ENCODE measurements at places on chromosomes 5 and 9. TPM values are rescaled to one million over a fixed set of nuclear protein-coding genes. Genes with fewer than 3 reads are reported as not detected.

GRCh38 chr5:10102706-10103497, 146.8 kb downstream of the ATPSCKMT start:
- H3K27ac ChIP-seq = no peak overlapping the region
- H3K27me3 ChIP-seq = no peaks in the 10 kb centered on the region
- no peaks in the 10 kb centered on the region for H3K36me3 ChIP-seq
- H3K4me1 ChIP-seq = no peaks in the 10 kb centered on the region
- H3K4me3 ChIP-seq = no peak overlapping the region

DNA sequence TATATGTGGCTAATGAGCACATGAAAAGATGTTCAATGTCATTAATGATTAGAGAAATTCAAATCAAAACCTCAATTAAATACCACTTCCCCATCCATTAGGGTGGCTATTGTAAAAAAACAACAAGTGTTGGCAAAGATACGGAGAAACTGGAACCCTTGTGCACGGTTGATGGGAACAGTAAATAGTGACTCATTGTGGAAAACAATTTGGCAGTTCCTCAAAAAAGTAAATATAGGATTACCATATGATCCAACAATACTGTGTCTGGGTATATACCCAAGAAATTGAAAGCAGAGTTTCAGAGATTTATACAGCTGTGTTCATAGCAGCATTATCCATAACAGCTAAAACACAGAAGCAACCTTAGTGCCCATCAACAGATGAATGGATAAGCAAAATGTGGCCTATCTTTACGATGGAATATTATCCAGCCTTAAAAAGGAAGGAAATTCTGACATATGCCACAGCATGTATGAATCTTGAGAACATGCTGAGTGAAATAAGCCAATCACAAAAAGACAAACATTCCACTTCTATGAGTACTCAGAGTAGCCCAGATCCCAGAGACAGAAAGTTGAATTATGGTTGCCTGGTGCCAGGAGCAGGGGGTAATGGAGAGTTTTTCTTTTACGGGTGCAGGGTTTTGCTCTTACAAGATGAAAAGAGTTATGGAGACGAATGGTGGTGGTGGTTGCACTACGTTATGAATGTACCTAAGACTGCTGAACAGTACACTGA, 41.4 kb upstream of the LRRC14B start:
- H3K27ac ChIP-seq = no peak overlapping the region
- no peaks in the 10 kb centered on the region for H3K36me3 ChIP-seq
- no peak for DNase-seq
- H3K4me1 ChIP-seq = peaks cover 10% of the 10 kb centered on the region
- no peaks in the 10 kb centered on the region for H3K27me3 ChIP-seq

The CA9 gene
- not detected for total RNA-seq

The MIER3 gene
- total RNA-seq = 25.9 TPM

DNA sequence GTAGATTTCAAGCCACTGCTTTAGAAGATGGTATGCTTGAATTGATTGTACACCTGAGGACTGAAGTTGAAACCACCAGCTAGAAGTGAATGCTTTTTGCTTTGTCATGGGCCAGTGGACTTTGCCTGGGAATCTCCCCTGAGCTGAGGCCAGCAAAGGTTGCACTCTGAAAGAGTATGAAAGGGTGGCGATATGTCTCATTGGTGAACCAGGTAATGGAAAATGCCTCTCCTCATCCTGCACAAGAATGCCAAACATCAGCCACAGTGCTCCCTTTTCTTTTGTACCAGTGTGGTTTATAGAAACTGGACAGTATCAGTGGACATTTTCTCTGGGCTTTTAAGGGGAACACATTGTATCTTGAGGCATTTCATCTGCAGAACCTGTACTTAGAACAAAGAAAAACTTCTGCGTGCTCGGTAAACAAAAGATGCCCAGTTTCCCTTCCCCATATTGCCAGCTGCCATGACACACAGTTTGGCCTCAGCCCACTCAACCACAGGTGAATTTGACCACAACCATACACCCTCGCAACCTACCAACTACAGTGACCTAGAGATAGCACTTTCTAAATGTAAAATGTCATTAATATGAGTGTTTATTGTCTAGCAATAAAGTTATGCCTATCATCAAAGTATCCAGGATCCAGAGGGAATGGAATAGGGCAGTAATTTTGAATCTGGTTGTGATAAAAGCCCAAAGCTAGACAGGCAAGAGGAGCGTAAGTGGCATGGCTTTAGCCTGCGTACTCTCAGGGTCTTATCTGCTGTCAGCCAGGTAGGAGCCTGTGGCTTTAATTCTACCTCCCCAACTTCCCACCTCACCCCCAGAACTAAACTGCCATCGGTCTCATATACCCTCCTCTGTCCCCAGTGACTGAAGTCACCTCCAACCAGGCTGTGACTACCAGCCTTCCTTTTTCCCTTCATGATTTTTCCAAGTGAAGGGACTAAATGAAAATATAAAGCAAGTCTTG, 79.5 kb upstream of the LHFPL2 start:
- no peak for DNase-seq
- H3K27me3 ChIP-seq = no peaks in the 10 kb centered on the region
- H3K4me1 ChIP-seq = no peaks in the 10 kb centered on the region
- H3K36me3 ChIP-seq = no peaks in the 10 kb centered on the region
- no peak overlapping the region for H3K27ac ChIP-seq

- no peak overlapping the region for H3K4me3 ChIP-seq
- no peaks in the 10 kb centered on the region for H3K36me3 ChIP-seq
- DNase-seq = no peak
- peaks cover 15% of the 10 kb centered on the region for H3K4me1 ChIP-seq
- no peak overlapping the region for H3K27ac ChIP-seq
- no peaks in the 10 kb centered on the region for H3K27me3 ChIP-seq
Observed at GRCh38 chr5:136055612-136056309, 27.0 kb downstream of the TGFBI start.

DNA sequence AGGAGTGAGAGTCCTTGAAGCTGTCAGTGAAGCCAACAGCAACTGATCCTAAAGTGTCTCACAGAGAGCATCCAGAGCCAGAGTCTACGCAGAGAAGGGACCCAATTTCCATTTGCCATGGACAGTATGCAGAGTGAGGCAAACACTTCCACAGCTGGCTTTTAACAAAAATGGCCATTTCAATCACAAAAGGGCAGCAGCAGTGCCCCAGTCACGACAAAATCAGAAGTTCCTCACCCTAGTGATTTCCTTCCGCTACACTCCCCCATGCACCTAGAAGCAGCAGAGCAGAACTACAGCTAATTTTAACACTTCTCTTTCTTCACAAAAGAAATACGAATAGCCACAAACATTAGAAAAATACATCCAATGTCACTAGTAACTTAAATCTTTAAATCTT, 27.9 kb downstream of the FBXW11 start:
- H3K27ac ChIP-seq = no peak overlapping the region
- H3K4me3 ChIP-seq = no peak overlapping the region
- peaks cover 13% of the 10 kb centered on the region for H3K4me1 ChIP-seq
- H3K27me3 ChIP-seq = no peaks in the 10 kb centered on the region

DNA sequence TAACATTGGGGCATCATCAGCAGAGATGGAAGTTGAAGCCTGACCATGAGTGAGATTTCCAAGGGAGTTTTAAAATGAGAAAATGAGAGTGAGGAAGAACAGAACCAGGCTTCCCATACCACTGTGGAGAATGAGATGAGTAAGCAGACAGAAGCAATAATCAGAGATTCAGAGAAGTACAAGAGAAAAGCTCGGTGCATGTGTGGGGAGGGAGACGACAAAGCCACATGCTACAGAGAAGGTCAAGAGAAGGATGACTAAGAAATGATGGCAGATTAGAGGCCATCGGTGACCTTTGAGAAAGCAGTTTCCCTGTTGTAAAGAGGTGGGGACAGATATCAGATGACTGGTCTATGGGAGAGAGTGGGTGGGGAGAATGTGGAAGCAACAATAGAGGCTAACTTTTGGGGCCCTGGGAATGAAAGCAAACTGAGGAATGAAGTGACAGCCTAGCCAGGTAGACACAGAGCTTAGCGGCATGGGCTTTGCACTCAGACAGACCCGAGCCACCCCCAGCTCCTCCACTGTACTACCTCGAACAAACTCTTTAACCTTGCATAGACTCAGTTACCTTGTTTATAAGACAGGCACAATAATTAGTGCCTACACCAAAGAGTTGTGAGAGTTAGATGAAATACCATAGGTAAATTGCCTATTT, 207.7 kb downstream of the PIK3R1 start:
- H3K4me1 ChIP-seq = peaks cover 45% of the 10 kb centered on the region
- no peak for DNase-seq
- H3K4me3 ChIP-seq = no peak overlapping the region
- no peak overlapping the region for H3K27ac ChIP-seq
- H3K27me3 ChIP-seq = no peaks in the 10 kb centered on the region

The FAT2 gene
- 117 TPM for total RNA-seq

The MSMP gene
- not detected for total RNA-seq

GRCh38 chr5:67160272-67160671, 36.3 kb downstream of the CD180 start:
- H3K27me3 ChIP-seq = no peaks in the 10 kb centered on the region
- H3K4me3 ChIP-seq = no peak overlapping the region
- peaks cover 7% of the 10 kb centered on the region for H3K4me1 ChIP-seq
- H3K27ac ChIP-seq = peak overlapping the region; percentile 18
- peaks cover 26% of the 10 kb centered on the region for H3K36me3 ChIP-seq

- H3K27ac ChIP-seq = no peak overlapping the region
- no peaks in the 10 kb centered on the region for H3K36me3 ChIP-seq
- DNase-seq = no peak
- no peaks in the 10 kb centered on the region for H3K4me1 ChIP-seq
- H3K27me3 ChIP-seq = no peaks in the 10 kb centered on the region
- H3K4me3 ChIP-seq = no peak overlapping the region
Observed at GRCh38 chr5:64331597-64332277, 166.1 kb downstream of the RNF180 start.

DNA sequence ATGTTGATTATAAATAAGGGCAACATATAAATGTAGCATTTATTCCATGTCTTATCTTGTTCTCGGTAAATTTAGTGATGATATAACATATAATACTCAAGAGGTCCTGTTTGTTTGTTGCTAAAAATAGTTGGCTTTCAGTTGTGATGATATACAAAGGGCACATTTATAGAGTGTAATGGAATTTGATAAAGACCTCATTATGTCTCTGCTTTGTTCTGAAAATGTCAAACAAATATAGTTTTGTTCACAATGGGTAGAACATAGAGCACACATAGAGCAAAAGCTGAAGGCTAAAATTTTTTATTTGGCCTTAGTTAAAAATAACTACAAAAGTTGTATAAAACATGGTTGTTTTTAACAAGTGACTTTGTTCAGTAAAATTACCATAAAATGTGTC, 477.1 kb upstream of the SMC2 start:
- H3K4me1 ChIP-seq = no peaks in the 10 kb centered on the region
- no peak overlapping the region for H3K27ac ChIP-seq
- no peaks in the 10 kb centered on the region for H3K27me3 ChIP-seq

The MARCHF6 gene
- total RNA-seq = 27.6 TPM

GRCh38 chr5:24080046-24080445, 564.7 kb downstream of the CDH10 start:
- no peaks in the 10 kb centered on the region for H3K27me3 ChIP-seq
- no peaks in the 10 kb centered on the region for H3K4me1 ChIP-seq

The PDLIM4 gene
- 25.6 TPM for total RNA-seq

The MLLT3 gene
- total RNA-seq = 8.4 TPM

DNA sequence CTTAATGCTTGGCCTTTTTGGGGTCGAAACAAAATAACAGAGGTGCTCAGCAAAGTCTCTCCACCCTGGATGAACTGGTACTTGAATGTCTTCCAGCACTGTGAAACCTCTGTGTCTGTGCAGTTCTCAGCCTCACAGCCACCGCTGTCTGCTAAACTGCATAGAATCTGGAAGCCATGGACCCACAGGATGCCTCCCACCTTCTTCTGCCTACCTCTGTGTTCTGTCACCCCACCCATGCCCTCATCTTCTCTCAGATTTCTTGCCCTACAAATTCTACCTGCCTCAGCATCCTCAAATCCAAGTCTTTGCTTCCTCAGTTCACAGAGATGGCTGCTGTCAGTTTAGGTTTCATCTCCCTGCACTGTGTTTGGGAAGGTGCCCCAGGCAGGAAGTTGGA, 35.6 kb downstream of the EXOSC2 start:
- peaks cover 11% of the 10 kb centered on the region for H3K4me1 ChIP-seq
- no peak overlapping the region for H3K4me3 ChIP-seq
- H3K36me3 ChIP-seq = no peaks in the 10 kb centered on the region
- DNase-seq = no peak

GRCh38 chr5:68251804-68252522, 36.4 kb downstream of the PIK3R1 start:
- no peak for DNase-seq
- peak overlapping the region; percentile 86 for H3K27ac ChIP-seq
- H3K27me3 ChIP-seq = no peaks in the 10 kb centered on the region
- H3K4me1 ChIP-seq = peaks cover 40% of the 10 kb centered on the region
- H3K4me3 ChIP-seq = peak overlapping the region; percentile 18

DNA sequence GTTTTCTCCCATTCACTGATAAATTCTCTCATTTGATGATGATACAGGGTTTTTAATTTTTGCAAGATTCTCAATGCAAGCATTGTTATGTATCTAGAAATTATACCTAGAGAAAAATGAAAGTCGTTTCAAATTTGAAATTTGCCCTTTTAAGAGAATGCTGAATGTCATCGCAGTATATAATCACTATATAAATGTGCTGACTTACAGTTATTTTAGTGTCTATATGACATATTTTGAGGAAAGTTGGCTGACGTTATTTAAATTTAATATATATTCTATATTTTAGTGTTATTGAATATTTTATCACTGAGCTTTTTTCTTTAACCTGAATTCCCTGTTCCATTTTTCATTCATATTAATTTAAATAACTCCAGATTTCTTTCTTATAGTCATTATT, 29.8 kb downstream of the LYRM7 start:
- no peaks in the 10 kb centered on the region for H3K27me3 ChIP-seq
- no peak for DNase-seq
- H3K4me3 ChIP-seq = no peak overlapping the region

DNA sequence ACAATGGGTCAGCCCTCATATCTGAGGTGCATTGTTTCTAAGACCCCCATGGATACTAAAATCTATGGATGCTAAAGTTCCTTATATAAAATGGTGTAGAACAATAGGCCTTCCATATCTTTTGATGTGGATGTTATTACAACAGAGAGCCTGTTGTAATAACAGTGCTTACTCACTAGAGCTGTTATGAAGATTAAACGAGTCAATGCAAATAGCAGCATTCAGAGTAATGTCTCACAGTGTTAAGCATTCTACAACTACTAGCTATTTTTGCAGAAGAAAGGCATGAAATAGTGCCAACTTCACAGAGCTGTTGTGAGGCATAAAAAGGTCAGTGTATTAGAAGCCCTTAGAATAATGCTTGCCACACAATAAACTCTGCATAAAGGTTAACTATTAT, 13.0 kb downstream of the CHSY3 start:
- H3K4me3 ChIP-seq = no peak overlapping the region
- H3K27me3 ChIP-seq = no peaks in the 10 kb centered on the region
- H3K36me3 ChIP-seq = no peaks in the 10 kb centered on the region
- no peak for DNase-seq

DNA sequence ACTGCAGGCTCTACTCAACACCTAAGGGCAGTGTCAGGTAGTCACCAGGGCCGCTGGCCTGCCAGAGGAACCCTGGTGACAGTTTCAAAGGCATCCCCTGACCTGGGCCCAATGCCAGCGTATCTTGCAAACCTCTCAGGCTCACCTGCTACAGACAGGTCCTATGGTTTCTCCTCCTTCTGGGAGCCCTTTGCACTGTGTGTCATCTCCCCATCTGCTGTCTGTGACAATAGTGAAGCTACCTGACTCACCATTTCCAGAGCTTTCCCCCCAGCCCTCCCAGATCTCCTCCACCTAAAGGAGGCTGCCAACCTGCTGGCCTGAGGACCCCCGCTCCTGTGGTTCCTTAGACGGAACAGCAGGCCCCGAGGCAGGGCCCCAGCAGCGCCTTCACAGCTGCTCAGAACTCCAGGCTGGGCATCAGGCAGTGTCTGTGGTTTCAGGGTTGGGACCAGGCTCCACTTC, 203.1 kb downstream of the FSTL4 start:
- H3K4me3 ChIP-seq = no peak overlapping the region
- H3K27ac ChIP-seq = no peak overlapping the region
- H3K27me3 ChIP-seq = peaks cover 12% of the 10 kb centered on the region
- no peaks in the 10 kb centered on the region for H3K4me1 ChIP-seq
- H3K36me3 ChIP-seq = no peaks in the 10 kb centered on the region
- DNase-seq = no peak

Measured in esophagus squamous epithelium (tissue), 5 donors.